ENCODE measurements at places on chromosomes 5 and 9.

GRCh38 chr5:35828082-35828598, 28.6 kb upstream of the IL7R start:
- DNase-seq: no peak

- DNase-seq: no peak
Measured at GRCh38 chr5:83522446-83522845, 50.9 kb downstream of the VCAN start.

GRCh38 chr5:139377226-139377625, 5.9 kb downstream of the SLC23A1 start:
- DNase-seq: no peak

DNA sequence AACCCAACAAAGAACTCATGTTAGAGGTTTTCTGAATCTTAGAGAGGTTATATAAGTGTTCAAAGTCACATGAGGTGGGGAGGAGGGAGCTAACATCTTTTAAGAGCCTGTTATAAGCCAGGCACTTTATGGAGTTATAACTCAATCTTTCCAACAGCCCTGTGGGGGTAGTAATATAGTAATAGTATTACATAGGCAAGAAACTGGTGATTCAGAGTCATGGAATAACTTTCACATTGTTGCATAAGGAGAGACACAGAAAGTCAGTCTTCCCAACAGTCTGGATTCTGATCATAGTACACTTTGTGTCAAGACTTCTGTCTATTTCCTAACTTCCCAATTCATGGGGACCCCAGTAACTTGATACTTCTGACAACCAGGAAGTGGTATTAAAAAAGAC, 89.2 kb downstream of the ACER2 start:
- DNase-seq: no peak

All from stimulated activated CD8-positive, alpha-beta memory T cell treated with anti-CD3 and anti-CD28 coated beads, Interleukin-4, amount 100 ng/mL, for 1 hour (primary cell).